ENCODE measurements at places on chromosomes 6 and 20. TPM values are rescaled to one million over a fixed set of nuclear protein-coding genes. Genes with fewer than 3 reads are reported as not detected.

DNA sequence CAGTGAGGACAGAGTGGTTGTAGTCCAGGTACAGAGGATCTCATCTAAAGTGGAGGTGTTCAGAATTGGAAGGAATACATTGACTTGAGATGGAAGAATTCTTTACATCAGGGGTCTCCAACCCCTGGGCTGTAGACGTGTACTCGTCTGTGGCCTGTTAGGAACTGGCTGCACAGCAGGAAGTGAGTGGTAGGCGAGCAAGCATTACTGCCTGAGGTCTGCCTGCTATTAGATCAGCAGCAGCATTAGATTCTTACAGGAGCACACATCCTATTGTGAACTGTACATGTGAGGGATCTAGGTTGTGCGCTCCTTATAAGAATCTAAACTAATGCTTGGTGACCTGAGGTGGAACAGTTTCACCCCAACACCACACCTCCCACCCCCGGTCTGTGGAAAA, 121.1 kb downstream of the CDKAL1 start:
- DNase-seq = no peak

DNA sequence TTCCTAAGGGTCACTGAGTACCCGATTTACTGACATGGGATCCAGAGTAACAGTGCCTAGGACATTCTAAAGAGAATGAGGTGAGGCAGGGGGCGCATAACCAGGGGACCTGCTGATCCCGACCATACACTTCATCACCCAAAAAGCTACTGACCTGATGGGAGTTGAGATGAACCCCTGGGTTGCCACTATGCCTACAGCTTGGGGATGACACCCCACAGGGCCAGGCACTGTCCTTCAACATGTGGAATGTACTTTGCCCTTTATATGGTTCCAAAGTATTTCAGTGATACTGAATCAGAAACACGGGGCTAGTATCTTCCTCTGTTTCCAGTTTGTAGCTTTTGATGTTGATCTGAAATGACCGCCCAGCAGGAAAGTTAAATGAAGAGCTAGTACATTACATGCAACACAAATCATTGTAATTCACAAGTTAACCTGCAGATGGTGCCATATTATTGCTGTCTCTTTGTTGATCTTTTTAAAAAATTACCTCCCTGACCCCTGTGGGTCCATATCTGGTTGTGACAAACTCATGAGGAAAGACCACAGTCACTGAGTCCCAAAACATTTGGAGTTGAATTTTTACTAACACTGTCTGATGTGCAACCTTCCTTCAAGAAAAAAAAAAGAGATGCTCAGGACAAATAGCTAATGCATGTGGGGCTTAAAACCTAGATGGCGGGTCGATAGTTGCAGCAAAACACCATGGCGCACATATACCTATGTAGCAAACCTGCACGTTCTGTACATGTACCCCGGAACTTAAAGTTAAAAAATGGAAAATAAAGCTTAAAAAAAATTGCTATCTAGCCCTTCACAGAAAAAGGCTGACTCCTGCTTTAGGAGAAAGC, 42.7 kb upstream of the GCNT2 start:
- DNase-seq = peak; percentile 14

DNA sequence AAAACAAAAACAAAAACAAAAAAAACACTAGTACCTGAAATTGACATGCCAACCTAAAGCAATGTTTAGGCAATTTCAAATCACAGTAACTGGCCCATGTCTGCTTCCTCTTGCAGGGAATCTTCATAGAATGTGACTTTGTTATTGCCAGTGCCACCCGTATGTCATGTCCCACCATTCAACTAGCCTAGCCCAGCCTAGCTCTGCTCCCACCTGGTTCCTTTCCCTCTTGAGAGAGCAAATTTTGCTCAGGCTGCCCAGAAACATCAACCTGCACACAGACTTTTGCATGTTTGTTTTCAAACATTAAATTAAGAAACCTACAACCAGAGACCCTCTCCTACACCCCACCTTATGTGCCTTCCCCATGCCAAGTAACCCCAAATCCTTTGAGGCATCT, 124.8 kb upstream of the SLC2A12 start:
- DNase-seq = no peak

The HLA-DRB1 gene
- polyA plus RNA-seq = 71.5 TPM

The ALDH8A1 gene
- 36.3 TPM for polyA plus RNA-seq

The PRPH2 gene
- 3.8 TPM for polyA plus RNA-seq
